ENCODE measurements at places on chromosomes 7 and 10.

GRCh38 chr10:11159543-11160215, 142.0 kb downstream of the CELF2 start:
- H3K27me3 ChIP-seq: no peaks in the 10 kb centered on the region
- no peak for DNase-seq
- no peak overlapping the region for H3K4me3 ChIP-seq
- H3K27ac ChIP-seq: no peak overlapping the region

- no peak for DNase-seq
- no peaks in the 10 kb centered on the region for H3K27me3 ChIP-seq
- H3K27ac ChIP-seq: no peak overlapping the region
These were observed 5.6 kb upstream of the LRRC27 start for GRCh38 chr10:132326344-132326889.

DNA sequence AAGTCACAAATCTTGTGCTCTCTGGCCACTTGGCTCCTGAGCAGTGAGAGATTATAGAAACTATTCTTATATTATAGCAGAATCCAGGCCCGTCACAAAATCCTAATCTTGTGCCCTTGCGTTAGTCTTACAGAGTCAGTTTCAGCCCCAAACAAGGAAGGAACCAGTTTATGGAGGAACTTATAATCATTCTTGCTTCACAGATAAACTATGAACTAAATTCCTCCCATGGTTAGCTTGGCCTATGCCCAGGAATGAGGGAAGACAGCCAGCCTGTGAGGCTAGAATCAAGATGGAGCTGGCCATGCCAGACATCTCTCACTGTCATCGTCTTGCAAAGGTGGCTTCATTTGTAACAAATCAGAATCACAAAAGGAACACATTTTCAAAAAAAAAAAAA, 199.7 kb upstream of the PITRM1 start:
- no peaks in the 10 kb centered on the region for H3K36me3 ChIP-seq
- no peak overlapping the region for H3K4me3 ChIP-seq
- no peak for DNase-seq
- peaks cover 11% of the 10 kb centered on the region for H3K4me1 ChIP-seq
- H3K27me3 ChIP-seq: no peaks in the 10 kb centered on the region
- peak overlapping the region; percentile 59 for H3K27ac ChIP-seq

DNA sequence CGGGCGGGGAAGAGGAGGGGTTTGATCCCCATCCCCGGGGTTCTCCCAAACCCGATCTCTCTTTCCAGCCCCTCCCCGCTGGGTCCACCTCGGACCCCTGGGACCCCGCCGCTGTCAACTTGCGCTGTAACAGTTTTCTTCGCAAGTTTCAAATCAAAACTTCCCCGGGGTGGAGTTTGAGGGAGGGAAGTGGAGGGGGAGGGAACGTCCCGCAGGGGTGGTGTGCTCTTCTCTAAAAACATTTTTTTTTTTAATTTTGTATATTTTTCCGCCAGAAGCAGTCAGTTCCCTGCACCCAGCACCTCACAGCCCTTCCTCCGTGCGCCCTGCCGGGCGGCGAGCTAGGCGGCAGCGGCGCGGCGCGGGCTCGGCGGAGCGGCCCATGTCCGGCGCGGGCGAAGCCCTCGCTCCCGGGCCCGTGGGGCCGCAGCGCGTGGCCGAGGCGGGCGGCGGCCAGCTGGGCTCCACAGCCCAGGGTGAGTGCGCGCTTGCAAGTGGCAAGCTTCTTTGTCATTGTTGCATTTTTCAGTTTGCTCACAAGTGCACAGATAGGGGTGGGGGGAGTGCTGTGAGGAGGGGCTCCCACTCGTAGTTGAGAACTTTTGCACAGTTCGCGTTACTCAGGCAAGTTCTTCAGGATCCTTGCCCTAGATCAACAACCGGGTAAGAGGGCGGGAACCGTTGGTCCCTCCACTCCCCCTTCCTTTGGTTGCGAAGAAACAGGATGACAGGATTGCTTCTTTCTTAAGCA, 933 bp downstream of the MDFIC start:
- peaks cover 27% of the 10 kb centered on the region for H3K4me1 ChIP-seq
- peak overlapping the region; percentile 92 for H3K4me3 ChIP-seq
- peak overlapping the region; percentile 87 for H3K27ac ChIP-seq
- DNase-seq: no peak
- no peaks in the 10 kb centered on the region for H3K36me3 ChIP-seq
- no peaks in the 10 kb centered on the region for H3K27me3 ChIP-seq

- H3K27ac ChIP-seq: no peak overlapping the region
- DNase-seq: no peak
- H3K27me3 ChIP-seq: no peaks in the 10 kb centered on the region
- peaks cover 5% of the 10 kb centered on the region for H3K4me1 ChIP-seq
- no peak overlapping the region for H3K4me3 ChIP-seq
- H3K36me3 ChIP-seq: peaks cover 2% of the 10 kb centered on the region
These were observed 17.9 kb downstream of the RSBN1L start for GRCh38 chr7:77714195-77714594.

GRCh38 chr10:69057951-69058297, 30.0 kb upstream of the SRGN start:
- H3K27ac ChIP-seq: peak overlapping the region; percentile 37
- H3K27me3 ChIP-seq: no peaks in the 10 kb centered on the region
- H3K4me1 ChIP-seq: peaks cover 10% of the 10 kb centered on the region
- no peak overlapping the region for H3K4me3 ChIP-seq
- no peaks in the 10 kb centered on the region for H3K36me3 ChIP-seq

DNA sequence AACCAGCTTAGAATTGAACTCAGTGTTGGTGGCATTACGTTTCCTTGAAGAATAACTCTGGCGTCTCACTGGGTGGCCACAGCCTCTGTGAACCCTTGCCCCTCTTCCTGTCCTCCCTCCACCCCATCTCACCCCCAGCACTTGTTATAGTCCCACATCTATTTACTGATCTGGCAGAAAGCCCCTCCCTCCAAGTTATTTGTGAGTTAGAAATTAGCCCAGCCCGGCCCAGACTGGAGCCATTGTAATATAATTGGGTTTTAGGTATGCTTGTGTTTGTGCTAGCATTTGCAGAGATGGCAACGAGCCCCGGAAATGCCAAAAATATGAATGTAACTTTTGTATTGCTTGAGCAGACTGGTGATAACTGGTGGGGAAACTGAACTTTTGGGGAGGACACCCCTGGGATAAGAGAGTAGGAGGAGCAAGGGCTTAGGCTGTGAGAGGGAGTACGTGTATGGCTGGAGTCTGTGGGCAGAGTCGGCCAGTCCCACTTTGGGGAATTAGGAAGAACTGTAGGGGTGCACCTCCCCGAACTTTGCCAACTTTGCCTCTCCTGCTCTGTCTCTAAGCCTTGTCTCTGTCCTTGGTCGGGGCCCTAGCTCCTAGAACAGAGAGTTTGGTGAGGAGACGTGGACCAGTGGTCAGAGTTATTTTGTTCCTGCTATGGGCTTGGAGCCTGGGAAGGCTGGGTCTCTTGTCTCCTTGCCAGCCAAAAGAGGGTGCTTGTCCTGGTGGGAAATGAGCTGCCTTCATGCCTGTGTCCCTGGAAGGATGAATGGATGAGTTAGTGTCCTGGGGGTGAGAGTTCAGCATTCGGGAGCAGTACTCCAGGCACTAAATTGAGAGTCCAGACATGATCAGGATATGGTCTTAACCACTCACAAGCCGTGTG, 19.3 kb upstream of the TRIM8 start:
- H3K27me3 ChIP-seq: no peaks in the 10 kb centered on the region
- no peaks in the 10 kb centered on the region for H3K36me3 ChIP-seq
- H3K27ac ChIP-seq: peak overlapping the region; percentile 98
- H3K4me3 ChIP-seq: no peak overlapping the region
- no peak for DNase-seq

DNA sequence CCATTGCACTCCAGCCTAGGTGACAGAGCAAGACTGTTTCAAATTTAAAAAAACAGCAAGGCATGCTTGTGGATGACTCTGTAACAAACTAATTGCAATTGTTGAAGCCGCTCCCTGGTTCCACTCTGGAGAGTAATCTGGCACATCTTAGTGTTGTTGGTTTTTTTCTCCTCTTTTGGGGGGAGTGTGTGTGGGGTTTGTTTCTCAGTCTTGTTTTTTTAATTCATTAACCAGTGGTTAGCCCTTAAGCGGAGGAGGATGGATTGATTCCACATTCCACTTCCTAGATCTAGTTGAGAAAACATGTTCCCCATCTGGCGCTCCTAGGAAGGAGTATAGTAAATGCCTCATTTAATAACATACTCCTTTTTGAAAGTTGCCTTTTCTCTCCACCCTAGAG, 8.6 kb upstream of the ZNF713 start:
- H3K36me3 ChIP-seq: no peaks in the 10 kb centered on the region
- H3K27me3 ChIP-seq: no peaks in the 10 kb centered on the region
- no peaks in the 10 kb centered on the region for H3K4me1 ChIP-seq
- no peak overlapping the region for H3K4me3 ChIP-seq
- no peak overlapping the region for H3K27ac ChIP-seq
- no peak for DNase-seq

DNA sequence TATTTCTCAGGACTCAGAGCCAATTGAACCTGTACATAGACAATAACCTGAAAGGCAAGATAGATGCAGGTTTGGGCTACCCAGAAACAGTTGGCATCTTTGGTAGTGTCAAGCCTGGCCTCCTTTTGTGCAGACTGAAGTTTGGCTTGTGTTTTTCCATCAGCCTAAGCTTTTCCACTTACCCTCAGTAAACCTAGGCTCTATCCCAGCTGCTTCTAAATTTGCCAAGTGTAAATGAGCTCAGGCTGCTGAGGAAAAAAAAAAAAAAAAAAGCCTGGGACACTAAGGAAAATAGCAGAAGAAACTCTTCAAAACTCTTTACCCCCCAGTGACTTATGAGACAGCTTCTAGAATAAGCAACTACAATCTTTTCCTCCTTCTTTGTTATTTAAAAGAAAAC, 316.3 kb upstream of the SORCS1 start:
- DNase-seq: no peak
- H3K27ac ChIP-seq: no peak overlapping the region
- no peaks in the 10 kb centered on the region for H3K27me3 ChIP-seq

- no peak overlapping the region for H3K4me3 ChIP-seq
- no peaks in the 10 kb centered on the region for H3K36me3 ChIP-seq
- peak overlapping the region; percentile 87 for H3K27ac ChIP-seq
- DNase-seq: no peak
These were observed 295.9 kb downstream of the PTEN start for GRCh38 chr10:88159127-88159829.

DNA sequence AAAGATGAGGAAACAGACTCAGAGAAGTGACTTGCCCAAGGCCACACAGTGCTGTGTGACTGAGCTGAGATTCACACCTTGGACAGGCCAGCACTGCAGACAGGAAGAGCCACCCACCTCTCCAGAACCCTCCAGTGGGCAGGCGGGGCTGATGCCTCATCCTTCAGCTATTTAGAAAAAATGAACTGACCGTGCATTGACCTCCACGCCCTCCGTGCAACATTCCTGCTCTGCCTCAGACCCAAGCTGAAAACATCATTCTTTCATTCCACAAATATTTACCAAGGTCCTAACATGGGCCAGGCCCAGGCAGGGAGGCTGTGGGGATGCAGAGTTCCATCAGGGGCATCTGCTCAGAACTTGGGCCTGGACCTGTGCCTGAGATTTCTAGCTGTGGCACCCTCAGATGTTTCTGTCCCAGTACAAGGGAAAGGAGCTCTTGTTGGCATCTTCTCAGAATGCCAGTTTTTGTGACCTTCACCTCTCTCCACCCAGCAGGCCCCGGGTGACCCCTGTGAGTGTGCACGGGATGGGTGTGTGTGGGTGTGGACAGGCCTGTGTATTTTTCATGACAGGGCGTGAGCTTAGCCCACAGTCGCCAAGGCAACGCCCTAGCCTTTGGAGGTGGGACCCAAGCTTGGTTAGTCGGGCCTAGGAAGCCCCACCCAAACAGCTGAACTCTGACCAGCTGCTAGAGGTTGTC, 6.5 kb downstream of the VSIR start:
- peaks cover 81% of the 10 kb centered on the region for H3K4me1 ChIP-seq
- H3K27me3 ChIP-seq: no peaks in the 10 kb centered on the region
- peak overlapping the region; percentile 98 for H3K27ac ChIP-seq
- DNase-seq: peak; percentile 46
- H3K4me3 ChIP-seq: no peak overlapping the region

DNA sequence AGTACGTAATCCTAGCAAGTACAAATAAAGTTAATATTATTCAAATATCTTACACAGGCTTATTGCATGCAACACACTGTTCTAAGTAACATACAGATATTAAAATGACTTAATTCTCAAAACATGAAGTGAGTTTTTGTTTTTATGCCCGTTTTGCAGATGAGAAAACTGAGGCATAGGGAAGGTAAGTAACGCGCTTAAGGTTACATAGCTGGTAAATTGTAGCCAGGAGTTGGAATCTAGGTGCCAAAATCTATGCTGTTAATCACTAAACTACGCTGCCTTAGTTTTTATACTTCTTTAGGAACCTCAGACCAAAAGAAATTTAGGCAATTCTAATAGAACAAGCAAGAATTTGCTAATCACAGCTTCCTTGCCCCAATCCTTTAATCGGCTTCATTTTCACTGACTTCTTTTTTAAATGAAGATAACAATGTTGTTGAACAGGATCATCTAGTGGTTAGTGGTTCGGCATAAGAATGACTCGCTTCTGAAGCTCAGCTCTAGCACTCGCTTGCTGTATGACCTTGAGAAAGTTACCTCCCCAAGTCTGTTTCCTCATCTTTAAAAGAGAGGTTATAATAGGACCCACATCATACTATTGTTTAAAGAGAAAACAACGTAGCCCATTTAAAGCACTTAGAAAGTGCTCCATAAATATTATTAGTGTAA, 1.0 kb upstream of the LRRTM3 start:
- no peaks in the 10 kb centered on the region for H3K4me1 ChIP-seq
- H3K36me3 ChIP-seq: no peaks in the 10 kb centered on the region
- H3K27me3 ChIP-seq: no peaks in the 10 kb centered on the region
- H3K4me3 ChIP-seq: no peak overlapping the region

- H3K36me3 ChIP-seq: no peaks in the 10 kb centered on the region
- no peak overlapping the region for H3K27ac ChIP-seq
- H3K27me3 ChIP-seq: no peaks in the 10 kb centered on the region
- no peaks in the 10 kb centered on the region for H3K4me1 ChIP-seq
These were observed 31.1 kb upstream of the CNPY1 start for GRCh38 chr7:155577509-155577905.

- no peaks in the 10 kb centered on the region for H3K36me3 ChIP-seq
- peak overlapping the region; percentile 65 for H3K4me3 ChIP-seq
- H3K27ac ChIP-seq: no peak overlapping the region
- peaks cover 9% of the 10 kb centered on the region for H3K4me1 ChIP-seq
- no peaks in the 10 kb centered on the region for H3K27me3 ChIP-seq
- no peak for DNase-seq
These were observed 13.9 kb upstream of the DNAAF5 start for GRCh38 chr7:712381-713138.

GRCh38 chr7:44085546-44085945, 3.2 kb upstream of the POLM start:
- H3K27ac ChIP-seq: peak overlapping the region; percentile 94
- no peak overlapping the region for H3K4me3 ChIP-seq
- H3K4me1 ChIP-seq: peaks cover 86% of the 10 kb centered on the region
- H3K27me3 ChIP-seq: no peaks in the 10 kb centered on the region
- H3K36me3 ChIP-seq: no peaks in the 10 kb centered on the region
- DNase-seq: no peak

All from thoracic aorta (tissue), 2 donors.